ENCODE measurements at places on chromosomes 2 and 18.
A peak's percentile ranks its signal among the peaks of the same experiment; 100 is the strongest.

DNA sequence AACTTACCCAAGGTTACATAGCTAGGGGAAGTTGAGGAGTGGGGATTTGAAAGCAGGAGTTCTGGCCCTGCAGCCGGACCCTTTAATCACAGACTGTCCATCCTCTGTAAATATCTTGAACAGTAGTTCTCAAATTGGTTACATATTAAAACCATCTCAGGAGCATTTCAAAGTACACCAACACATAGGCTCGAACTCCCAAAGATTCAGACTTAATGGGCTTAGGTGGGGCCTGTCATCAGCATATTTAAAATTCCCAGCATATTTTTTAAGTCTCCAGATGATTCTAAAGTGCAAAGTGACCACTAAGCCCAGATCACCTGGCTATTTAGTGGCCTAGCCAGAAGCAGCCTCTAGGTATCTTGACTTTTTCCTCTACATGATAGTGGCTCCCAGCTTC lies 192.2 kb downstream of the ZNF385B start:
- no peak for DNase-seq

DNA sequence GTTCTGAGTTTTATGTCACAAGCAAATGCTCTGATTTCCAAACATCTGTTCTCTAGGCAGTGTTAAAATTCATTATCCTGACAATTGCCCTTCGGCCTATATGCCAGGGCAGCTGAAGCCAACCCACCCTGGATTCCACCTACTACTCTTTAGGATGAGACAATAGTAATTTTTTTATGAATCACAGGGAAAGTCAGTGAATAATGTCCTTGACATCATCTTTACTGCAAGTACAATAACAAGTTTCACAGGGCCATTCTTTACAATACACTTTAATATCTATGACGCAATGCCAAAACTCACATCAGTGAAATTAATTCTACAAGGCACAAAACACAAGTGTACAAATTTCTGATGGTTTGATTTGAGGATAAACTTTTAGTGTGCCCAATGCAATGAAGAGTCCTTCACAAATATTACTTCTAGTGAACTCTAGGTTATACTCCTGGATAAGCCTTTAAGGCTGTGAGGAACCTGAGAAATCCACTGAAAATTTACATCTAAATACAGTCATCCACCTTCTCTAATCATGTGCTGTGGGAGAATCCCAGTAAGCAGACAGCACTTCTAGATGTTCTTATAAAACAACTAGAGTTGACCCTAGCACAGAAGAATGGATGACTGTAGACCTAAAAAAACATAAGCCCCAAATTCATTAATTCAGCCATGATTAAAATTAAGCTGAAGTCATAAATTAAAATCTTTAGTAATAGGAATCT lies 77.3 kb upstream of the CTLA4 start:
- DNase-seq, result no peak

- DNase-seq, result no peak
Observed at GRCh38 chr2:9220201-9220600, 13.6 kb downstream of the ASAP2 start.

- no peak for DNase-seq
Observed at GRCh38 chr18:66749030-66749429, 145.1 kb upstream of the CDH19 start.

DNA sequence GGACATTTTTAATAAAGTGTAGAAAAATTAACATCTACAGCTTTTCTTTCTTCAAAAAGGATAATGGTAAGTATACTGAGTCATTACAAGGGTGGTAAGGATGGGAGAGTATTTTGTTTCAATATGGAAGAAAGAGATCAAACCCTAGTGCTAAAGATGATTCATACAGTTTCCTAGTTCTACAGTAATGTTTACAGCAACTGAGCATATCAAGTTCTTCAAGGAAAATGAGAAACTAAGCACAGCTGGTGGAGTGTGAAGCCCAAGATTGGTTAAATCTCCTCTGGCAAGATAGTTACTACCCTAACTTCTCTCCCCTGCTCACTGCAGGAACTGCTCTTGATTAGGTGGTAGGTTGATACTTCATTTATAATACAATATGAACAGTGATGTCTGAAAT lies 467.5 kb downstream of the XIRP2 start:
- DNase-seq, result no peak

GRCh38 chr2:241364781-241365180 lies 8.7 kb downstream of the FARP2 start:
- DNase-seq, result no peak

DNA sequence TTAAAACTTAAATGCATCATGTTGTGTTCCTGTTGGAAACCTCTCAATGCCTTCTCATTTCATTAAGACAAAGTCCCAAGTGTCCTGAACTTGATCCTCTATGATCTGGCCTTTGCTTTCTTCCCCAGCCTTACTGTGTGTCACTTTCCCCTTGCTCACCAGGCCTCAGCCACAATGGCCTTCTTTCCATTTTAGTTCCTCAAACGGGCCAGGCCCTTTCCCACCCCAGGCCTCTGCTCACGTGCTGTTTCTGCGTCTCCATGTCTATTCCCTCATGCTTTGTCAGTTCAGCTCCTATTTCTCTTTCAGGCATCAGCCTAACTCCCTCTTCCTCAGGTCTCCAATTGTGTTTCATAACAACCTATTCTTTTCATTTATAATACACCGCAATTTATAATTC lies 19.5 kb downstream of the CXCR4 start:
- DNase-seq, result no peak

- no peak for DNase-seq
Observed at GRCh38 chr18:58850786-58851469, 13.7 kb upstream of the ZNF532 start.

GRCh38 chr2:181907057-181907456 lies 15.5 kb downstream of the ITPRID2 start:
- DNase-seq, result no peak

- DNase-seq, result no peak
Observed at GRCh38 chr18:62736077-62736855, 20.9 kb downstream of the PHLPP1 start.

- DNase-seq, result no peak
Observed at GRCh38 chr2:70615222-70615621, 61.6 kb upstream of the TGFA start.

DNA sequence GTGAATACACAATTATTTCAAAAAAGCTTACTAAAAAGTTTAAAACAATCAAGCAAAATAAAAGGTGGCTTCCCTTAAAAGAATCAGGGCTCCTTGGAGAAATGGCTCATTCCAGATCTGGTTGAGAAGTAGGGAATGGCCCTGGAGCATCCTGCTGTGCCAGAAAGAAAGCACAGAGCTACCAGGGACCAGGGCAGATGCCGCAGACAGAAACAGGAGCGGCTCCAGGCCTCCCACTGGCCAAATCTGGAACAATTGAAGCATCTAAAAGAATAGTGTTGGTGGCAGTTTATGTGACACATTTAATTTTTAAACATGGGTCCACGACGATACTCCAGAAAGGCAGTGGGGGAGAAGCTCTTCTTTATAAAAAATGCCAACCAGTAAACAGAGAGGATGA lies 75.5 kb downstream of the GBX2 start:
- DNase-seq, result no peak

GRCh38 chr18:52903857-52904256 lies 563.9 kb downstream of the DCC start:
- DNase-seq, result peak; percentile 26

GRCh38 chr2:238646281-238646680 lies 201.6 kb upstream of the TWIST2 start:
- DNase-seq, result no peak

- DNase-seq, result no peak
Observed at GRCh38 chr18:10571537-10571936, 45.7 kb downstream of the NAPG start.

- no peak for DNase-seq
Observed at GRCh38 chr2:230749111-230749510, 36.5 kb downstream of the CAB39 start.

GRCh38 chr2:131572175-131572574 lies 44.5 kb downstream of the CCDC74A start:
- DNase-seq, result no peak

- peak; percentile 91 for DNase-seq
Observed at GRCh38 chr2:190881598-190882410, 1.2 kb downstream of the GLS start.

DNA sequence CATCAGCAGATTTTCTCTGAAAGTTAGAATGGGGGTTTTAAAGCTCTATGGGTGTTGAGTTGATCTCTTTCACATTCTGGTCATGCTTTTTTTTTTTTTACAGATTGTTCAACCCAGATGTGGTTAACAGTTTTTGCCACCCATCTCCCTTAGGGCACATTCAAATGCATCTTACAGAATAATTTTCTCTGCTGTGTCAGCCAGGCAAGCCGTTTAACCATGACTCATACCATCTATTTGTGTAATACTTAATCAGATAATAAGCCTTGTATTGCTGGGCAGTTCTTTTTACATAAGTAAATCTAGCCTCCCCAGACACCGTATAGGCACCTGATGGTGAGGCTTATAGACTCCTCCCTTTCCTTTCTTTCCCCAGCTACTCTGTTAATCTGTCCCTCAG lies 62.0 kb downstream of the TGIF1 start:
- peak; percentile 92 for DNase-seq

DNA sequence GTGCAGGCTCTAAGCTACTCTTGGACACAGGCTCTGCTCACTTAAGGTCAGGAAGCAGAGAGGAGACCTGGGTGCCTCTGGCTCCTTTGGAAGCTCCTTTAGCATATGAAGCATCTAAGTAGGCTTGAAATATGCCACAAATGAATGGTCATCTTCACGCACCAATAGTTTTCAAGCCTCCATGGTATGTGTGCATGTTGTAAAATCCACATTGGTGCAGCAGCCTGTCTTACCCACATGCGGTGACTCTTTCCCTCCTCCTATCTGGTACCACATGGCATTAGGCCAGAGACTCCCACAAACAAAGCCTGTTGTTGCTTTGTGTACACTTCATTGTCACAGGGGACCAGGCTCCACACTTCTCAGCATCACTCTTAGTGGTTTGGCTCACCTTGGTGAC lies 442.2 kb upstream of the RAB12 start:
- no peak for DNase-seq

DNA sequence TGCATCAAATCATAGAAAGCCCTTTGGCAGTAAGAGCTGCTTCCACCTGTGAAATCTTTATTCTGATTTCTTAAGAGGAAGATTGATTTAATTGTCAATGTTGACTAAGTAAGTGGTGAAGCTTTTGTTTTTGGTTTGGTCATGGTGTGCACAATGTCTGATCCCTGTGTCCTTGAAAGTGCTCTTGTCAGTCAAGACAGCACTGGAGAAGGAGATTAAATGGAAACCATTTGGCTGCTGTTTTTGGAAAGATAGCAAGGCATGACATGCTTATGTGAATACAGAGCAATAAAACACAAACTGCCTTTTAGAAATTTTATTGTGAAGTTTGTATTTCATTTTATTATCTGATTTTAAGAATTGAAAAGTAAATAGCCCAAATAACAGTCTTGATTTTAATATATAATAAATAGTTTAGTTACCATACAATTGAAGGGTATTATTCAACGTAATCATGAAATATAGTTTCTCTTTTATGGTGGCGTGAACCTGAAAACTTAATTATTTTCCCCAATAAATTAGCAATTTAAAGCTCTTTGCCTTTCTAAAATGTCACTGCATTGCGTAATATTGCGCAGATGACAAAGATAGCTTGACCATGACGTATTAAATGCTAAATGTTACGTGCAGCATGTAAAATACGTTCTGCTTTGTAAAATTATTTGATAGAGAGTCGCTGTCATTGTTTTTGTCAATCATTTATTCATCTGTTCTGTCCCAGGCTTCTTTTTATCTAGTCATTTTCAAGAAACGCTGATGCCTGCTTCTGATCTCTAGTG lies 69.0 kb downstream of the GULP1 start:
- DNase-seq, result no peak

- DNase-seq, result peak; percentile 63
Observed at GRCh38 chr2:11234309-11234708, 79.0 kb downstream of the SLC66A3 start.

- DNase-seq, result no peak
Observed at GRCh38 chr2:45809205-45809604, 157.7 kb downstream of the PRKCE start.

DNA sequence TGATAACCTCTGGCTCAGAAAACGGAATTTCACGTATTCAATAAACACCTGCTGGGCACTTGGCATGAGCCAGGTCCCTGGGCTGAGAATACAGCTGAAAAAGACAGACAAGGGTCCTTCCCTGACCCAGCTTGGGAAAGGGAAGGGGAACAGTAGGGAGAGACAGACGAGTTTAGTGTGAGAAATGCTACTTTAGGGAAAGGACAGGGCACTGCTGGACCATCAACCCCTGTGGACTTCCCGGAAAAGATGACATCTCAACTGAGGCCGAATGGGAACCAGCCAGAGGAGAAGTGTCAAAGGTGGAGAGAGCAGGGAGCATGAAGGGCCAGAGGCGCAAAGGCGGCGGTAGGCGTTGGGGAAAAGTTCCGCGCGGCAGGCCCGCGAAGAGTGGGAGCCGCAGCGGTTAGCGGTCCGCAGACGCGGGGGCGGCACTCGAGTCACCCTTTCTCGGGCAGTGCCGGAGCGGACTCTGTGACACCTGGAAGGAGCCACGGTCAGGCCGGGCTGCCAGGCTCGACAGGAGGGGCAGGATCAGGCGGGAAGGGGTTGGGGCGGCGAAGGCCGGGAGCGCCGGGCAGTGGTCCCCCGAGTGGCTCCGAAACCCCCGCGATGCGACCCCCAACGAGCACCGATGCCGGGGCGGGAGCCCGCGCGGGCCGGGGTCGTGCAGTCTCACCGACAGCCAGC lies 519 bp downstream of the TEX261 start:
- DNase-seq, result peak; percentile 20

DNA sequence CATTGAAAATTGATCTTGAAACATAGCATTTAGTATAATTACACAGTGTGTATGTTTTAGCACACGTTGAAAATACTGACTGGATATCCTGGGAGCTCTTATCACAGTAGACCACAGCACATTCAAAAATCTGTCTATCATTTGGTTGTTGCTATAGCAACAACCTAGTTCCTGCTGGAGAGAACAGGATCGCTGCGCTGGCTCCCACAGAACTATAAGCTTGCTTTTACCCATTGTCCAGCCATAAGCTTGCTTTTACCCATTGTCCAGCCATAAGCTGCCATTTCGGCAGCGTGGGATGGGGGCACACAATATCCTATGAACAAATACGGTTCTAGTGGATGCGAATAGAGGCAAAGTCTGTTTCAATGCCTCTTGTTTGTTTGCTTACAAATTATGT lies 70.4 kb upstream of the ST6GAL2 start:
- no peak for DNase-seq

- peak; percentile 11 for DNase-seq
Observed at GRCh38 chr2:31319406-31320175, 85.6 kb downstream of the EHD3 start.

GRCh38 chr2:151422917-151423439 lies 13.3 kb downstream of the RIF1 start:
- no peak for DNase-seq

DNA sequence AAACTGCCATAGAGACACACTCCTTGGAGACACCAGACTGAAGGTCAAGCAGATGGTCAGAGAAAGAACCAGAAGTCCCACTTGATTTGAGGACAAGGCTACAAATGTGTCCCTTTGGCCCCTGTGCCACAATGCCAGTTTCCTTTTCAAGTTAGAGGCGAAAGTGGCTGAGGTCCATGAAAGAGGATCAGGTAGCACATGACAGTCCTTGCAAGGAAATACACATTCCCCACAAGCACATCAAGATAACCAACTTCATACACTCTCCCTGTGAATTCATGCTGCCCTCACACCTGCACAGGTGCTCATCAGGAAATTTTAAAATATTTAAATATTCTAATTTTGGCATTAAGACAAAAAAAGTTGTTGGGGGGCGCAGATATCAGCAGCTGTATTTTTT lies 218.6 kb downstream of the TCF4 start:
- no peak for DNase-seq
